ENCODE measurements at places on chromosomes 13 and 19. TPM values are rescaled to one million over a fixed set of nuclear protein-coding genes. Genes with fewer than 3 reads are reported as not detected.

The RTBDN gene
- total RNA-seq: not detected

The ZNF254 gene
- total RNA-seq: 4.2 TPM

The NOTCH3 gene
- 66.9 TPM for total RNA-seq

The GPR4 gene
- total RNA-seq: 0.32 TPM

The RHPN2 gene
- 1.3 TPM for total RNA-seq

The CYP4F8 gene
- not detected for total RNA-seq

The SIGLEC5 gene
- total RNA-seq: not detected

The KCNN4 gene
- 13.7 TPM for total RNA-seq

The IL11 gene
- 12.8 TPM for total RNA-seq

The ZNF20 gene
- 5.5 TPM for total RNA-seq

The FPR1 gene
- not detected for total RNA-seq

The ZNF610 gene
- total RNA-seq: 2.8 TPM

Measured in GM23248 (cell line).